Amniotic stem cell (primary cell): ENCODE measurements at places on chromosomes 2 and 18.

- DNase-seq = no peak
These were observed 1.5 kb downstream of the KLF7 start for GRCh38 chr2:207164006-207164831.

DNA sequence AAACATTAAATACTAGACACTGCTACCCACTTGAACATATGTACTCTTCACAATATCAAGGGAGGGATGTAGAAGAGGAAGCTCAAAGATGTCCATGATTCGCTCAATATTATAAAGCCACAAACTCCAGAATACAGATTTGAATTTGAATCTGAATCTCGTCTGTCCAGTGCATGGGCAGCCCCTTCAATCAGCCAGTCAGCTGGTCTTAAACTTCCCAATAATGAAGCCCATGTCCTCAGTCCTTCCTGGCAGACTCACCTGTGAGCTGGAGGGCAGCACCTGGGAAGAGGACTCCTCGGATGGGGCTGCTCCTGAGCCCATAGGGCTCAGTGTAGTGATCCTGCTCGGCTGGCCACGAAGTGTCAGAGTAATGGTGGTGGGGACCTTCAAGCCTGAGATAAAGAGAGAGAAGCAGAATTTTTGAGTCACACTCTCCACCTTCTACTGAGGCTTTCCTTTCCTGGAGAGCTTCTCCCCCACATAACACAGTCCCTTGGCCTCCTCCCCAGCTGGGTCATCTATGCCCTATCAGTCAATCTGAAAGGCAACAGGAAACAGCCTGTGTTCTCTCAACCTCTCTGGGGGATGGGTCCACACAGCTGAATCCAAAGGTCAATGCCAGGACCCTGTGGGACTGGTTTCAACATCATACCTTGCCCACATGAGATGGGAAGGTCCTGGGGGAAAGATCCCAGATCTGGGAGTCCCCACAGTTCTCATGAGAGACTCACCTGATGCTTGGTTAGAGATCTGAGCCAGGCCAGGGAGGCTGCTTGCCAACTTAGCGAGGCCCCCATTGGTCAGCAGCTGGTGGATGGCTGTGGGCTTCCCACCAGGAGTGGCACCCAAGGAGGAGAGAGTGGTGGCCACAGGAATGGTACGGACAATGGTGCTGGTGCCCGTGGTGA is 36.5 kb downstream of the KANSL3 start:
- DNase-seq = no peak

- DNase-seq = no peak
These were observed 3.2 kb downstream of the SERPINB13 start for GRCh38 chr18:63590373-63590772.

DNA sequence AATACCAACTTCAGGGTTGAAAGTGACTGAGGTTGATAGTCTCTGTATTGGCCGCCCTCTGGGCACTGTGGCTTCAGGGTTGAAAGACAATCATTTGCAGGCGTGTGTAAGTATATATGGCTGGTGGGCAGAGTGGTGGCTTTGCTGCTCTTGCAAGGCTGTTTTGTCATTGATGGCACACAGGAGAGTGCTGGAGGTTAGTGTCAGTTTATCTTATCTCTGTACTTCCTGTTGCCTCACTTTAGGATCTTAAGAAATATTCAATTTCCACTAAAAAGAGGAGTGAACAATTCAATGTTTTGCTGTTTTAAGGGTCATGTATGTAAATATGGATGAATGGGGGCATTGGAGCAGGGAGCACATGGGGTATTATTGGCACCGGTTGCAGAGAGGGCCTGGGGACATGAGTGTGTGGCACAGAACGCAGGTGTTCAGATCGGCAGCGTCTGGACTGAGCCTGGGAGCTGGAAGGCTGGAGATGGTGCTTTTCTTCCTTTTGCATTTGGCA is 51.5 kb downstream of the NCK2 start:
- no peak for DNase-seq

GRCh38 chr18:74217476-74218143 is 69.3 kb downstream of the TIMM21 start:
- DNase-seq = no peak
